ENCODE measurements at places on chromosomes 13 and 19.

DNA sequence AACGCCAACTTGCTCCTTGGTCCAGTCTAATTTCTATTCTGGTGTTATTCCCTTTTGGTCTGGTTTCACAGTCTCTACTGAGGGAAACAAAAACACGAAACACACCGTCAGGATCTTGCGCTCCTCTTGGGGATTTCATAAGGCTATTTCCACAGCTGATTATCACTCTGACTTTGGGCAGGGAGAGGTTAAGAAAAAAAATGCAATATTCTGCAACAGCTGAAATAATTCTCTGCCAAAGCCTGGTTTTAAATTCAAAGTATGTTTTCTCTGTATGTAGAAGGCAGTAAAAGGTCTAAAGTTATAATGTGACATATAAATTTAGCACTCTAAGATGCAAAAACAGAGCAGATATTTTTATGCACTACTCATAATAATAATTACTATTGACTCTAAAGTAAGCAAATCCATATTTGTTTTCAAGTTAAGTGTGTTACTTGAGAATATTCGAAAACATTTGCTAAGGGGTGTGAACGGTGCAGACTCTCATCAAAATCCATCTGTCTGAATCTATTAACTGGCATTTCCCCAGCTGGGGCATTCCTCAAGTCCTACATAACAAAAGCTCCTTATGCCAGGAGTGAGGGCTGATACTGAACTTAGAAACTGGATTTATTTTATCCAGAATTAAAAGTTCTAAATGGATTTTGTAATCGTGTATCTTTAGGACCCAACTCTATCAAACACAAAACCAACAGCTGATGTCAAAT, 38.4 kb upstream of the STARD13 start:
- DNase-seq = no peak

- DNase-seq = no peak
Measured at GRCh38 chr19:55433292-55433691, 9.8 kb downstream of the SHISA7 start.

GRCh38 chr13:97911311-97912138, 42.0 kb upstream of the IPO5 start:
- no peak for DNase-seq

GRCh38 chr19:17125062-17125727, 49.6 kb downstream of the MYO9B start:
- DNase-seq = no peak

DNA sequence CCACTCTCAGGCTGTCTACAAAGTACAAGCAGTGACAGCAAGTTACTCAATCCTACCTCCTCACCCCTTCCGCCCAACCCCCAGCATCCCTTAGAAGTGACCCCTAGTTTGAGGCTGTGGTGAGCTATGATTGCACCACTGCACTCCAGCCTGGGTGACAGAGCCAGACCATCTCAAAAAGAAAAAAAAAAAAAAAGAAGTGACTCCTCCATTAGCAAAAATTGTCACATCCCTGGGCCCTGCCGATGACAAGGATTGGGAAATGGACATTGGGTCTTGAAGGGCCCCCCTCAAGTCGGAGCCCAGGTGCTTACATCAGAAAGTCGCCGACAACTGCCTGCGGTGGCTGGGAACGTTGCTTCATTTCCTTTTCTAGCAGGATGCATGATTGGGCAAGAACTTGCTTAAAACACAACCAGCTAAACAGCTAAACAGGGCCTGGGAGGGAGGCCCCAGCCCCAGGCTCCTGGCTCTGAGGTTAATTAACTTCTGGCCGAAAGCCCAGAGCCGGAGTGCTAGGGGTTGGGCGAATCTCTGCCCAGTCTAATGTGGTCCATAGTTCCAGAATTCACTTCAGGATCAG, 15.3 kb downstream of the RAB3D start:
- DNase-seq = peak; percentile 89

GRCh38 chr19:35049456-35049855, 7.9 kb downstream of the HPN start:
- DNase-seq = no peak

DNA sequence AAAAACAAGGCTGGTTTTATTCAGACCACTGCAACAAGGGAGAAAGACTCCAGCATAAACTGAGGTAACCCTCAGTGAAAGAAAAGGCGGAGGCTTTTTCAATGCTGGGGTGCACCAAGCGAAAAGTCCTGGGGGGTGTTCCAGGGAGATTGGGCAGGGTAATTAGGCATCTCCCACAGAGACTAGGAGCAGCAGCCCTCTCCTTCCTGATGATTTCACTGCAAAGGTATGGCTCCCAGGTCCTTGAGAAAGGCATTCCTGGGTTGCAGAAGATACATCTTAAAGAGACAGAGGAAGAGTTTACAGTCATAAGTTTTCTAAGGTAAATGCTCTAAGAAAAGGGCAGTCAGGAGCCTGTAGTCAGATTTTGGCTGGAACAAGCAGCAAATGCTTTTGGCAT, 412.0 kb downstream of the FOXO1 start:
- DNase-seq = no peak

GRCh38 chr13:51645761-51646670, 61.8 kb downstream of the WDFY2 start:
- no peak for DNase-seq

- DNase-seq = no peak
Measured at GRCh38 chr19:5149508-5149907, 180.6 kb downstream of the KDM4B start.

GRCh38 chr13:109816112-109816807, 29.9 kb upstream of the IRS2 start:
- peak; percentile 9 for DNase-seq

- no peak for DNase-seq
Measured at GRCh38 chr13:97904059-97904458, 49.4 kb upstream of the IPO5 start.

DNA sequence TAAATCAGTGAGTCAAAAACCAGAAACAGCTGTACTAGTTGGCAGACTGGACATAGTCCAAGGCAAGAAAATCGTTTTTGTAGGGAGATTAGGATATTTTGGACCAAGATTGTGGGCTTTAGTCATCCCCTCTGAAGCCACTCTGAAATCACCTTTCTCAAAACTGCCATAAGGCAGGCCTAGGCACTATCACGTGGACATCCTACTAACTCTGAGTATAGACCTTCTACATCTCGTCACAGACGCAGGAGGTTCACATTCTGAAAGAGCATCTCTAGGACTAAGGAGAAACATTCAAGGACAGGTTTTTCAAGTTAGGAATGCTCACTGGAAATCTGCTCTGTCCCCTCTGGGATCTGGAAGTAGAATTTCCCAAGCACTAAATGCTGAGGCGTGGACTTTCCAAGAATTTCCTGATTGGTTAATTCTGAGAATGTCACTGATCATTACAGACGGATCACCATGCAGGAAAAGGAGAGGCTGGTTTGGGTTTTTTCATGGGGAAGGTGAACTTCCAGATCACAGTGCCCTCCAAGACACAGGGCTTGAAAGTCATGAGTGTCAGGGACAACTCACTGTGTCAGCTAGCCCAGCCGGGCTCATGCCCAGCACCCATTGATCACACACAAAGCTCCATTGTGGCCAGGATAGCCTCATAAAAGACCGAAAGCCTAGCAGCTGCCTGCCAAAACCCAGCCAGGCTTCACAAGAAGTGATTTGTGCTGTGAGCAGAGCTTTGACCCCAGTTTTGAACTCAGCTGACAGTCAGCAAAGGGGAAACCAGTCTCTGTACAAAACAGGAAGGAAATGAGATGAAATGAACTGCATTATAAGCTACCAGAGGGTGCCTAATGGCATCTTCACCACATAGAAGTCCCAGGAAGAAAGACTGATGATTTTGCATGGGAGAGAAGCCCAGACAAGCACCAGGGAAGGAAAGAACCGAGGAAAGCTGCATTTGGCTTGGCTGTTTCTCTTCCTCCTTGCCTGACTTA, 2.7 kb upstream of the RUBCNL start:
- DNase-seq = no peak

DNA sequence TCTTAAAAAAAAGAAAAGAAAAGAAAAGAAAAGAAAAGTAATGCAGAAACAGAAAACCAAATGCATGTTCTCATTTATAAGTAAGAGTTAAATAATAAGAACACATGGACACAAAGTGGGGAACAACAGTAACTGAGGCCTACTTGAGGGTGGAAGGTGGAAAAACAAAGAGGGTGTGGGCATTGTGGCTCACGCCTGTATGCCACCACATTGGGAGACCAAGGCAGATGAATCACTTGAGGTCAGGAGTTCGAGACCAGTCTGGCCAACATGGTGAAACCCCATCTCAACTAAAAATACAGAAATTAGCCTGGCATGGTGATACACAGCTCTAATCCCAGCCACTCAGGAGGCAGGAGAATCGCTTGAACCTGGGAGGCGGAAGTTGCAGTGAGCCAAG, 8.1 kb downstream of the ZNF708 start:
- no peak for DNase-seq

DNA sequence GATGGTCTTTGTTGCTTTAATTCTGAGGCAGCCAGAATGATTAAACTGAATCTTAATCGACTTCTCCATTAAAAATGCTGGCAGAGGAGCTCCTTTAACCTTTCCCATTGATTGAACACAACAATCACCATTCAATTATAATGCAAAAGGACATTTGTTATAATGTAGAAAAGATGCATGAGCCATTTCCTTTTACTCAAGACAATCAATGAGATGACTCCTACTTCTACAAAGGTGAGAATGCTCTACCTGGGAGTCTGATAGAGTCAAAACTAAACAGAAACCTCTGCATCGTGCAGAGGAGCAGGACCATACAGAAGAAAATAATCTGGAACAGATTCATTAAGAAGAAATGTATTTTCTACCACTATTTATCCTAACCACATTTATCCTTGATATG, 253.6 kb upstream of the DACH1 start:
- DNase-seq = no peak

DNA sequence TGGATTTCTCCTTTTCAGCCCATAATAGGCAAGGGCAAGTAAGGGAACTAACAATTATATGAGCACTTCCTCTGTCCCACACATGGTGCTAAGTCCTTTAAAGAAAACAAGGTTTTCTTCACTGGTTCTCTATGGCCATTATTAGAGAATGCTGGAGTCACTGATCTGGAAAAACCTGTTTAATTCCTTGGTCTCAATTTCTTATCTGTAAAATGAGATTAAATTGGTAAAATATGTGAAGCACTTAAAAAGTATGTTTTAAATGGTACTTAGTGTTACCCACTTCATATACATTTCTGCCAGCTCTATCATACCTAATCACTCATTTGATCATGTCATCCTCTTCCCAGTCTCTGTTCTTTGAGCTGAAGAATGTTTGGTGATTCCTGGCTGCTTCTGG, 39.4 kb downstream of the LRCH1 start:
- no peak for DNase-seq

DNA sequence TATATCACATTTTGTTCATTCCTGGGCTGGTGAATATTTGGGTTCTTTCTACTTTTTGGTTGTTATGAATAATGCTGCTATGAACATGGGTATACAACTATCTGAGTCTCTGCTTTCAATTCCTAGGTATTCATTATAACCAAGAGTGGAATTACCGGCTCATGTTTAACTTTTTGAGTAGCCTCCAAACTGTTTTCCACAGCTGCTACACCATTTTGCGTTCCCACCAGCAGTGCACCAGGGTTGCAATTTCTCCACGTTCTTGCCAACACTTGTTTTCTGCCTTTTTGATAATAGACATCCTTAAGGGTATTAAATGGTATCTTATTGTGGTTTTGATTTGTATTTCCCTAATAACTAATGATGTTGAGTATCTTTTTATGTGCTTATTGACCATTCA, 16.8 kb downstream of the CDK8 start:
- no peak for DNase-seq

DNA sequence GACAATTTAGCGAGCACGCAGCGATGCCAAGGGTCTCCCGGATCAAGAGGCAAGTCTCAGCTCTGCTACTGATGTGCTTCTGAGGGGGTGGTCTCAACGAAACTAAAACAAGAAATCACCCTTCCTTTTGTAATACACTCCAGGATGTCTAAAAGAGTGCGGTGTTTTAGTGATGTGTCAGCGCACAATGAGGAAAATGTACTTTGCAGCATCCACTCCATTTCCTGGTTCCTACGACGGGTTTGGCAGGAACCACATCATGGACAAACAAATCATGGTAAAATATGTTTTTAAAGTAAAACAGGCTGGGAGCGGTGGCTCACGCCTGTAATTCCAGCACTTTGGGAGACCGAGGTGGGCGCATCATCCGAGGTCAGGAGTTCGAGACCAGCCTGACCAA, 154.0 kb upstream of the TSC22D1 start:
- no peak for DNase-seq

DNA sequence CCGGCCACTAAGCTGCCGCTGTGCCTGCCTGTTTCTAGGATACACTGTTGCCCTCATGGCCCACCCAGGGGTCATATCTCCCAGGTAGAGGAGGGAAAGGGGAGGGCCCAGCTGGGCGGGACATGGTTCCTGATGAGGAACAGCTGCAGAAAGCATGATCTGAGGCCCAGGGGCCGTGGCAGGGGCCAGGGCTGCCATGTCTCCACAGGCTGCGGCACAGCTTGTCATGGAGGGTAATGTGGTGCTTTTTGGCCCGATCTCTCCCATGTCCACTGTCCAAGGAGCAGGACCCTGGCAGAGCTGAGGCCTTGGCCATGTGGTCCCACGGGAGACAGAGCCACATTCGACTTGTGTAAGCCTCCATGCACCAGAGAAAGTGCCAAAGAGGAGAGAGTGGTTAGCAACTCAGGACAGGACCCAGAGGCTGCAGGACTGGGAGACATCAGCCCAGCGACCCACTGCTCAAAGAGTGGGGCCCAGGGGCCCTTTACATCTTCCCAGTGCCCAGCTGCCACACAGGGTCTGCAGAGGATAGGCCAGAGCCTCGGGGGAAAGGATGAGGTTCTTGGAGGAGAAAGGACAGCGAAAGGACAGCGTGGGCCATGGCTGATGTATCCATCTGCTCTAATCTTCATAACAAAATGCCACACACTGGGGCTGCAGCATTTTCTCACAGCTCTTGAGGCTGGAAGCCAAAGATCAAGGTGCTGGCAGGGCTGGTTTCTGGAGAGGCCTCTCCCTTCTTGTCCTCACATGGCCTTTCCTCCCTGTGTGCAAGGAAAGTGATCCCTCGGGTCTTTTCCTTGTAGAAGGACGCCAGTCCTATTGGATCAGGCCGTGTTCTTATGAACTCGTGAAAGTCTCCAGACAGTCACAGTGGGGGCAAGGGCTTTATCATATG, 11.5 kb downstream of the POP4 start:
- DNase-seq = no peak

- DNase-seq = no peak
Measured at GRCh38 chr13:36302289-36302688, 4.7 kb upstream of the CCDC169 start.

GRCh38 chr13:40660141-40660664, 6.2 kb downstream of the FOXO1 start:
- DNase-seq = no peak

GRCh38 chr19:33963514-33963913, 166.8 kb downstream of the KCTD15 start:
- no peak for DNase-seq

DNA sequence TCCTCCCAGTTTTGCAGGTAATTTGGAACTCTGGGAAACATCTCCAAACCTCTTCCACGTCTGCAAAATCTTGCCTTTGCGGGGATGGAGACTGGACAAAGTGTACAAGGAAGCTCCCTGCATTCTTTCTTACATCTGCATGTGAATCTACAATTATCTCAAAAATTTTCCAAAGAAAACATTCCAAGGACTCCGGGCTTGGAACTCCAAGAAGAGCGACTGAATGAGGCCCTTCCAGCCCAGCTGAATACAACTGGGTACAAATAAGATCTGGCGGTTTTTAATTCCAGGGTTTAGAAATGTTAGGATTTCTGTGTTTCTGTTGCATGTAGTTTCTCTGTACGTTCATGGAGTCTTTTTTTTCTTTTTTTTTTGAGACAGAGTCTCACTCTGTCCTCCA, 28.5 kb downstream of the EXOC3L2 start:
- DNase-seq = no peak

GRCh38 chr13:33152389-33152788, 133.2 kb downstream of the STARD13 start:
- DNase-seq = no peak

All from GM04503 (cell line).